Activated CD4-positive, alpha-beta T cell treated with anti-CD3 and anti-CD28 coated beads for 36 hours (primary cell): ENCODE measurements at places on chromosomes 11 and 22. TPM values are rescaled to one million over a fixed set of nuclear protein-coding genes. Genes with fewer than 3 reads are reported as not detected.

DNA sequence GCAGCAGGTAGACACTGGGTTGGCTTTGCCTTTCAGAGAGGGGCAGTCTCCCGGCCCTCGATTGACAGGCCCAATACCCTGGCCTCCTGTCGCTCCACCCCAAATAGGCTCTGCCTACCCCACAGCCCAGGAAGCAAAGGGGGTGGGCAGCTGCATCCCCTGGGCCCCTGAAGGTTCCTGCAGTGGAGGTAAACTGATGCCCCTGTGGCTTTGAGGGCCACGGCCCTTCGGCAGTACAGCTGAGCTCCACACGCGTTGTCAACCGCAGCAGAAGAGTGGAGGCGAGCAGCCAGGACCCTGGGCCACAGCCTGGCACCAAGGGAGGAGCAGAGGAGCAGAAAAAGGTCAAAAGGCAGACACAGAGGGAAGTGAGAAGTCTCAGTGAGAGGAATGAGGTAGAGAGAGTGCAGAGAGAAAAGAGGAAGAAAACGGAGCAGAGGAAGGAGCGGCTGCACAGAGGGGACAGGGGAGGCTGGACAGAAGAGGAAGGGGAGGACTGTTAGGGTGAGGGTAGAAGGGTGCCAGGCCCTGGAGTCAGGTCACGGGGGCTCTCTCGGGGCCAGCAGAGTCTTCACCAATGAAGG lies 64.0 kb downstream of the SLC22A12 start:
- DNase-seq = no peak
- no peak overlapping the region for H3K27ac ChIP-seq

DNA sequence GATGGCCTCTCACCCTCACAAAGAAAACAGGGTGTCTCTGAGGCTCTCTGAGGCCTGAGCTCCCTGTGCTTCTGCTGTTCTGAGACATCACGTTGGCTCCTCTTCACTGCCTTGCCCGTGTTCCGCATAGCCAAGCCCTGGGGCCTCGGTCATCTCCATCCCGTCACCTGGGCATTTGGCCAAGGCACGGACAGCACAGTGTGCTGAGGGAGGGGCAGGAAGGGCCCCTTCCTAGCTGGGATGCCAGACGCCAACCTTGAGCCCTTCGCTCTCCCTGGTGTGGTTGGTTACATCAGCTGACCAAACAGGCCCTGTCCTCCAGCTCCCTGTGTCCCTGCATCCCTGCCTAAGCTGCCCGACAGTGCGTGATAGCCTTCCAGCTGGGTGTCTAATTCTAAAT lies 25.9 kb downstream of the MOV10L1 start:
- no peak overlapping the region for H3K4me3 ChIP-seq
- H3K27ac ChIP-seq = no peak overlapping the region
- H3K4me1 ChIP-seq = peaks cover 10% of the 10 kb centered on the region
- H3K27me3 ChIP-seq = peaks cover 16% of the 10 kb centered on the region
- no peaks in the 10 kb centered on the region for H3K36me3 ChIP-seq

- H3K36me3 ChIP-seq = no peaks in the 10 kb centered on the region
- DNase-seq = no peak
- H3K4me1 ChIP-seq = no peaks in the 10 kb centered on the region
- no peak overlapping the region for H3K27ac ChIP-seq
Measured at GRCh38 chr11:42234451-42234951, 775.0 kb upstream of the LRRC4C start.

Gene PANX1
- total RNA-seq = 10.7 TPM

- H3K27me3 ChIP-seq = no peaks in the 10 kb centered on the region
- peaks cover 16% of the 10 kb centered on the region for H3K4me1 ChIP-seq
- H3K27ac ChIP-seq = no peak overlapping the region
- DNase-seq = no peak
- H3K4me3 ChIP-seq = no peak overlapping the region
Measured at GRCh38 chr11:48167380-48167779, 49.2 kb upstream of the OR4B1 start.

DNA sequence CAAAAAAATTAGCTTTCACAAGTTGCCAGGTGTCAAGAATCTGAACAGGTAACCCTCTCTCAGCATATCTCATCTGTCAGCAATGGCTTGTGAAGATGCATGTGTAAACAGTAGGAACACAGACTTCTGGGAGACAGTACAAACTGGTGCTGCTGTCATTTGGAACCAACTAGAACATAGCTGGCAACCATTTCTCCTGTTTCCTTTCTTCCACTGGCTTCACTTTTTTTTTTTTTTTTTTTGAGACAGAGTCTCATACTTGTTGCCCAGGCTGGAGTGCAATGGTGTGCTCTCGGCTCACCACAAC lies 2.1 kb upstream of the PIK3C2A start:
- H3K4me3 ChIP-seq = peak overlapping the region; percentile 91
- H3K36me3 ChIP-seq = peaks cover 2% of the 10 kb centered on the region
- no peak for DNase-seq
- H3K4me1 ChIP-seq = peaks cover 29% of the 10 kb centered on the region
- no peaks in the 10 kb centered on the region for H3K27me3 ChIP-seq
- H3K27ac ChIP-seq = no peak overlapping the region

GRCh38 chr11:120339394-120339890 lies 3.2 kb downstream of the ARHGEF12 start:
- no peak overlapping the region for H3K27ac ChIP-seq
- no peak for DNase-seq
- peaks cover 3% of the 10 kb centered on the region for H3K36me3 ChIP-seq
- H3K4me3 ChIP-seq = no peak overlapping the region
- peaks cover 39% of the 10 kb centered on the region for H3K4me1 ChIP-seq

DNA sequence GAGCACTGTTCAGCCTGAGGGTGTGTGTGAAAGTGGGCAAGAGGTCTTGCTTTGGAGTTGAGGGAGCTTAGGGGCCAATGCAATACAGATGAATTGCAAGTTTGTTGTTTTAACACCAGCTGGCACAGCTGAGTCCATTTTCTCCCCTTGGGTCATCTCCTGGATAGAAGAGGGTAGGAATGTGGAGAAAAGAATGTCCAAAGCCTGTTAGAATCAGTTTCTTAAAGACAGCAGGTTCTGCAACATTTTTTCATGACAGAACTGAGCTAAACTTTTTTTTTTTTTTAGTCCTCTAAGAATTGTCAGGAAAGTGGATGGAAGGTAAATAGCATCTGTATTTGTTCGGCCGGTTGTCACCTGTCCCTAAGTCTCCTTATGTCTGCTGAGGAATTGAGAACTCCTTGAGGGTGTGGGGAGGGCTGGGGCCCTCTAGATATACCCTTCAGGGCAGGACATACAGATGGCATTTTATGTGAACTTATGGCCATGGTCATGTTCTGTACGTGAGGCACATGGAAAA lies 211.1 kb upstream of the CADM1 start:
- H3K4me3 ChIP-seq = no peak overlapping the region
- H3K27ac ChIP-seq = no peak overlapping the region
- H3K36me3 ChIP-seq = no peaks in the 10 kb centered on the region
- peaks cover 2% of the 10 kb centered on the region for H3K27me3 ChIP-seq

DNA sequence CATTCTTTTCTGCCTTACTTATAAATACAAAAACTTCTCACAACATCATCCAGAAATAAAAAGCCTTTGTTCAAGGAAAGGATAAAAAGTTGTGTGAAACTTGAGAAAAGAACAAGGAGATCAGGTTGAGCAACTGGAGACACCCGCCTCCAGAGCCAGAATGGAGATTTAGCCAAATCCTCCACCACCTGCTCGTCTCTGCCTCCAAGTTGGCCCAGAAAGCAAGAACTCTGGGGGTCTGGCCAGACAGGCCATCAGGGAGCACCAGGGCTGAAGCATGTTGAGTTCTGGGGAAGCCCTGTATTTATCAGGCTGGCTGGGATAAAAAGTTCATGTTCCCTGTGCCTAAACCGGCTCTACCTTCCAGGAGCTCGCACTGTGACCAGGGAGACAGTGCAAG lies 14.9 kb downstream of the SMCO4 start:
- no peaks in the 10 kb centered on the region for H3K27me3 ChIP-seq
- no peak overlapping the region for H3K4me3 ChIP-seq
- no peak overlapping the region for H3K27ac ChIP-seq
- H3K4me1 ChIP-seq = peaks cover 76% of the 10 kb centered on the region
- DNase-seq = no peak
- H3K36me3 ChIP-seq = no peaks in the 10 kb centered on the region

DNA sequence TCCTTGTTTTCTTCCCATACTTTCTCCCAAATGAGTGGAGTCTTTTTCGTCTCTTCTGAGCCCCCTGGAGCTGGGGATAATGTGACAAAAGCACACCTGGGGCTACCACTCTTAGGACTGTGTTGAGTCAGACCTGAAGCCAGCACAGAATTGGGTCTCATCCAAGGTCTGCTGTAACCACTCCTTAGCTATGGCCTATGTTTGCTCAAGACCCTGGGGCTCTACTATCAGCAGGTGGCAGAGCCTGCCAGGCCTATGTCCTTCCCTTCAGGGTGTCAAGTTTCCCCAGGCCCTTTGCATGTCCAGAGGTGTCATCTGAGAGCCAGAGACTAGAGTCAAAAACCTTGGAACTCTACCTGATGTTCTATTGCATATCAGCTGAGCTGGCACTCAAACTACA lies 335.7 kb downstream of the DDX10 start:
- DNase-seq = no peak
- H3K27ac ChIP-seq = no peak overlapping the region
- no peaks in the 10 kb centered on the region for H3K4me1 ChIP-seq
- H3K27me3 ChIP-seq = peaks cover 7% of the 10 kb centered on the region

- no peaks in the 10 kb centered on the region for H3K27me3 ChIP-seq
- DNase-seq = no peak
Measured at GRCh38 chr11:64436000-64436399, 77.0 kb downstream of the RPS6KA4 start.

Gene IFITM2
- 474 TPM for total RNA-seq

DNA sequence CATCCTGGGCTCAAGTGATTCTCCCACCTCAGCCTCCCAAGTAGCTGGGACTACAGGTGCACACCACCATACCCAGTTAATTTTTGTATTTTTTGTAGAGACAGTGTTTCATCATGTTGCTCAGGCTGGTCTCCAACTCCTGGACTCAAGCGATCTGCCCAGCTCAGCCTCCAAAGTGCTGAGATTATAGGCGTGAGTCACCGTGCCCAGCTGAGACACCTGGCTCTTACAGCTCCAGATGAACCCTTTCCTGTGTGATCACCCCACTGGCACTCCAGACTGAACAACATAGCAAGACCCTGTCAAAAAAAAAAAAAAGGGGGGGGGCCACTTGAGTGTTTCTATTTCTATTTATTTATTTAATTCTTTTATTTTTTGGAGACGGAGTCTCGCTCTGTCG lies 1.0 kb upstream of the ADSL start:
- peak; percentile 67 for DNase-seq
- H3K4me1 ChIP-seq = peaks cover 45% of the 10 kb centered on the region
- peak overlapping the region; percentile 86 for H3K4me3 ChIP-seq
- no peaks in the 10 kb centered on the region for H3K27me3 ChIP-seq

DNA sequence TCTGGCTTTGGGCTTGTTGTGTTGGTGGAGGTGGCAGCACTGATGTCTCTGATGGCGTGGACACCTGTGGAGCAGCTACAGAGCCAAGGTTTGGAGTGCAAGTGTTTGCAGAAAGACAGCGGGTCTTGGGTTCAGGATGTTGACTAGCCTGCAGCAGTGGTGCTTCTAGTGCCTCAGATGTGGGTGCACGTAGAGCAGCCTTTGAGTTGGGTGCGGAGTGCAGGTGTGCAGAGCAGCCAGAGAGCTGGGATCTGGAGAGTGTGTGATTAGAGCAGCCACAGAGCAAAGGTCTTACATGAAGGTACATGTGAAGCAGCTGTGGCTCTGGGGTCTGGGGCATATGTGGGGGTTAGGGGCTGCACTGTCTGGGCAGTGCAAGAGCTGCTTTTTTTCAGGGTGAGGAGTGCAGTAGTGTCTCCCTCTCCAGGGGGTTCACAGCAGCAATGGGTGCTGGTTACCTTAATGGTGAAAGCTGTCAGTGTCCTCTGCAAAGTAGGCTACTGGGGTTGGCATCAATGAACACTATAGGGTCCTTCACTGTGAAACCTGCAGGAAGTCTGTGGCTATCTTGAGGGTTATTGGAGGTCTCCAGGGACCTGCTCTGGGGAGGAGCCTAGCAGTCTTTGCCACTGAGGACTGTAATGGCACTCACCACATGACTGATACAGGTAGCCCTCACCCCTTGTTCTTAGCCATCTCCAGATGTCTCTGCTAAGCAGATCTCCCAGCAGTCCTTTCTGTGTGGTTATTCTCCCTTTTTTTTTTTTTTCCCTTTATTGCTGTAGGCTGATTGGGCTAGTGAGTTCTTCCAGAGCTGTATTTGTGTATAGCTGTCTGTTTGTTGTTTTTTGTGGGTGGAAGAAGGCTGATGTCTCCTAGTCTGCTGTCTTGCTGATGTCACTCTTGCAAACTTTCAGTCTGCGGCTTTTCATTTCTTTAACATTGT lies 14.3 kb downstream of the BIRC2 start:
- no peak overlapping the region for H3K4me3 ChIP-seq
- H3K27ac ChIP-seq = peak overlapping the region; percentile 75
- H3K36me3 ChIP-seq = peaks cover 77% of the 10 kb centered on the region
- peak; percentile 33 for DNase-seq
- H3K4me1 ChIP-seq = peaks cover 42% of the 10 kb centered on the region

Gene CHID1
- total RNA-seq = 60.4 TPM

- no peaks in the 10 kb centered on the region for H3K4me1 ChIP-seq
- no peak overlapping the region for H3K4me3 ChIP-seq
- no peak for DNase-seq
- peaks cover 2% of the 10 kb centered on the region for H3K27me3 ChIP-seq
Measured at GRCh38 chr11:15675683-15676082, 561.0 kb downstream of the INSC start.

Gene NRIP3
- total RNA-seq = 2.1 TPM

DNA sequence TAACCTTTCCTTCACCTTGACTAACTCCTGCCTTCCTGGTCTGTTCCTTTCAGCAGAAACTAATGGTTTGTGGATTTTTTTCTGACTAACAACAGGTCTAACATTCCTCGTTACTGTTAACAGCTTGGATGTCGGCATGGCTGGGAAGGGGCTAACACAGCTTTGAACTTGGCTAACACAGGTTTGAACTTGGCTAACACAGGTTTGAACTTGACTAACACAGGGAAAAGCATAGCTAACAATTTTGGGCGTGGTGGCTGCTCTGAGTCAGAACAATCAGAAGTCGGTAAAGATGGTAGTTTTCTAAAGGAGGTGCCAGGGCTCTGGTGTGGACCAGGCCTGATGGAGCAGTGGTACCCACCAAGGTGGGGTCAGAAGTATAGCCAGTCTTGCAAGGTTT lies 16.1 kb downstream of the MIAT start:
- peaks cover 24% of the 10 kb centered on the region for H3K36me3 ChIP-seq
- H3K27ac ChIP-seq = peak overlapping the region; percentile 96
- peak; percentile 70 for DNase-seq
- H3K4me3 ChIP-seq = peak overlapping the region; percentile 92
- H3K27me3 ChIP-seq = no peaks in the 10 kb centered on the region

- H3K4me3 ChIP-seq = no peak overlapping the region
- peak; percentile 80 for DNase-seq
- no peaks in the 10 kb centered on the region for H3K27me3 ChIP-seq
- H3K36me3 ChIP-seq = no peaks in the 10 kb centered on the region
- H3K4me1 ChIP-seq = peaks cover 12% of the 10 kb centered on the region
Measured at GRCh38 chr11:47355283-47356128, 3.0 kb upstream of the MYBPC3 start.

Gene RAG1
- 0.30 TPM for total RNA-seq

Gene PDE3B
- total RNA-seq = 24.7 TPM

Gene RIMBP3C
- total RNA-seq = 0.18 TPM

Gene VSTM5
- not detected for total RNA-seq
